ENCODE measurements at places on chromosomes 16 and 17.

- no peak for DNase-seq
Measured at GRCh38 chr17:4054446-4054845, 88.4 kb downstream of the ZZEF1 start.

DNA sequence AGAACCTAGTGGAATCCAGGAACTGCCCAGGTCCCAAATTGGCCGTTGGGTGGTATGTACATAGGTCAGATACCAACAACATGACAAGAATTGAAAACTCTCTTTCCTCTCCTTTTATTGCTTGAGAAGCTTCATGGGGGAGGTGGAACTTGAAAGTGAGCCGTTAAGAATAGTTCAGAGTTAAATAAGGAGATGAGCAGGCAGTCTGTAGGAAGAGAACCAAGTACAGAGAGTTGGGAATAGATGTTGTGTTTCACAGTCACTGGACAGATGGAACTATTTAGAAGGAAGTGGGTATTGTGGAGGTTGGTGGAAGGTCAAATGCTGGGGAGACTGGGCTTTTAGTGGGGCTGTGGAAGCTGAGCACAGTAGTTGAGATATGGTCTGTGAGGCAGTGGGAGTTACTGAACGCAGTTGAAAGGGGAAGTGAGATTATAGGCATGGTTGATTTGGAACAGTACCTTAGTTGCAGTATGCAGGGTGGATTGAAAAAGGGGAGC is 26.4 kb downstream of the ARHGAP44 start:
- DNase-seq: no peak

- DNase-seq: no peak
Measured at GRCh38 chr17:40980117-40980516, 4.0 kb downstream of the KRT40 start.

DNA sequence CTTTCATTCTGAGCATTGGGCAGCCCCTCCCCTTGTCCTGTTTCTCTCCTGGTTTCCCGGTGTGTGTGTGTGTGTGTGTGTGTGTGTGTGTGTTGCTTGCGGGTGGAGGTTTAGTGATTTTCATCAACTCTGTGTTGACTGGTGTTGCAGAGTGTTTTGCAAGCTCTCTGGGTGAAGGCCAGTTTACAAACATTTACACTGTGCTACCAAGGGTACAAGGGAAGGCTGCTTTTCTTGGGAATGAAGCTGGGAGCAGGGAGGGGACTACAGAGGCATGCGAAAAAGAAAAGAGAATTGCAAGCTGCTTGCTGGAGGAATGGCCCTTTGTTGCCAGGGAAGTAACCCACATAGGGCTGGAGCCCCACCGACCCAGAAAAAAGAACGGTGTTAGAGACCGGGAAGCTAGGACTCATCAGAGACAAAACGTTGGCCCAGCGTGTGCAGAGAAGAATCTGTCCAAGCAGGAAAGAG is 29.6 kb downstream of the HS3ST3B1 start:
- DNase-seq: no peak

DNA sequence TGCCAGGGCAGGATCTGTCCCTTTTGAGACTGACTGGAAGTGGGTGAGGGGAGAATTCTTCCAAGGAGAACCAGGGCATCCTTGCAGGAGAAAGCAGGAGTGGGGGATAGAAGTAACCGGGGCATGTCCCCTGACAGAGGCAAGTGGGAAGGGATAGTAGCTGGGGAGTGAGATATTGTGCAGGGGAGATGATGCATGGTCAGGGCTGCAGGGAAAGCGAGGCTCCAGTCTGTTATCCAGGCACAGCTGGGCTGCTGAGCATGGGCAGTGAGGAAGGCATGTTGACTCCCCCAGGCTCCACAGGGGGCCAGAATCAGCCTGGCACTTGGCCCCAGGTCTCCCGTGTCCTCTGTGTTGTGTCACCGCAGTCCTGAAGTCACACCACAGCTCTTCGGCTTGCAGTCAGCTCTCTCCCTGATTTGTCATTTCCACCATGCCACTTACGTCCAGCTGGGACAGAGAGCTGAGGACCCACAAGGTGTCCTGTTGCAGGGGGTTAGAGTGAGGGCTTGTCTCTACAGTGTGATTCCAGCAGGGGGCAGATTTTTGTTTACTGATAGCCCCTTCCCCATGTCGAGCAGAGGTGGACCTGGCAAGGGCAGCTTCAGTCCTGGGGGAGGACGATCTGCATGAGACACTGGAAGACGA is 40.9 kb downstream of the B9D1 start:
- DNase-seq: no peak

DNA sequence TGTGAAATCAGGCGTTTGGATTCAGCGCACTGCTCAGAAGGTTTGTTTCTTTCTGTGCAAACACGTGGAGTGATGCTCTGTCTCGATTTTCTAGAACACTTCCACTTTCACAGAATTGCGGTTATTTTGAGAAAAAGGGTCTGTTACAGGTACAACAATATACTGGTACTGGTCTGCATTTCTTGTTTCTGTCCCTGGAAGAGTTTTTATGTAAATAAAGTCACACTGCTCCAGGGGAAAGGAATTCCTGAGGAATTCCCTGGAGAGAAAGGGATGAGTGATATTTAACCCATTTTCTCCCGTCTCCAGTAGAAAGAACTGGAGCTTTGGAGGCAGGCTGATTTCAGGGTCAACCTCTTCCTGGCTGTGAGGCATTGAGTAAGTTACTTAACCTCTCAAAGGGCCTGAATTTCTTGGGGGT is 16.2 kb upstream of the RMI2 start:
- DNase-seq: no peak

- no peak for DNase-seq
Measured at GRCh38 chr16:87740441-87740840, 25.3 kb downstream of the KLHDC4 start.

DNA sequence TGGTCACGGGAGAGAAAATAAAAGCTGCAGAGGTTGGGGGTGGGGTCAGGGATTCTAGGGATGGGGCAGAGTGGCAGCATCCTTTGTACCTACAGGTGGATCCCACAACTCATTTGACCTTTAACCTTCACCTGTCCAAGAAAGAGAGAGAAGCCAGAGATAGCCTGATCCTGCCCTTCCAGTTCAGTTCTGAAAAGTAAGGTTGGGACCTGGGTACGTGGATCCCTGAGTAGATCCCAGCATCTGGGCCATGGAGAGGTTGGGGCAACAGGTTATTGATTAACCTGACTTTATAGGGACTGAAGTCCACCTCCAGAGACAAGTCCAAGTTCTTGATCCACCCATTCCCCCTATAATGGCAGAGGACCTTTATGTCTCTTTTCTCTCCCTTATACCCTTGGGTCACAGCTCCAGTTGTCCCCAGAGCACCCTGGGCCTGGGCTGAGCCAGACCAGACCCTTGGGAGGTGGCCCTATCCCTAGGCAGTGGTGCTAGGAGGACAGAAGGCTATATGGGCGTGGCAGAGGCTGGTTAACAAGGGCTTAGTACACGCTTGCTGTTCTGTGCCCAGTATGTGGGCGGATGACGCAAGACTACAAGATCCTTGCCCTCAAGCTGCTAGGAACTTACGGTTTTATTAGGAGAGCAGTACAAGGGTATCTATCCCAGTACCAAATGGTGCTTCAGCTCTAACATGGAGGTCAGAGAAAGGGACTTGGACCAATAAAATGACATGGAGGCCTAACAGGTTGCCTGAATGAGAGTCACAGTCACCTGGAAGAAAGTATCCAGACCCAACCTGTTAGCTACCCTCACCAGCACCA is 3.3 kb downstream of the CLDN7 start:
- no peak for DNase-seq

DNA sequence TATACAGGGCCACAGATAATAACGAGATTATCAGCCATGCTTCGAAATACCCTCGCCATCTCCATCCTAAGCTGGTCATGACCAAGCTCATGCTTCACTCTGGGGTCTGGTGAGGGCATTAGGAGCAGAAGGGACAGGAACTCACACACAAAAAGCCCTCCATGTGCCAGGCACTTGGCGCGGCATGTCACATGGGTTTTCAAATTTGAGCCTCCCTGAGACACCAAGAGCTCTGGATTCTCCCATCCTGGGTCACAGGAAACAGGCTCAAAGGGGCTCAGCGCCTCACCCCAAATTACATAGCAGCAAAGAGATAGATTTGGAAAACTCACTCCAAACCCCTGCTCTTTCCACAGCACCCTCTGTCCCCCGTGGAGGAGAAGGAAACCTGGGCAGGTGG is 239.5 kb downstream of the GSG1L start:
- no peak for DNase-seq

GRCh38 chr17:50213026-50214022 is 11.9 kb upstream of the COL1A1 start:
- DNase-seq: no peak

- no peak for DNase-seq
Measured at GRCh38 chr16:73032541-73033270, 15.2 kb downstream of the ZFHX3 start.

- no peak for DNase-seq
Measured at GRCh38 chr16:57184113-57184512, 1.7 kb downstream of the PSME3IP1 start.

- DNase-seq: no peak
Measured at GRCh38 chr17:64689106-64689505, 27.0 kb upstream of the SMURF2 start.

DNA sequence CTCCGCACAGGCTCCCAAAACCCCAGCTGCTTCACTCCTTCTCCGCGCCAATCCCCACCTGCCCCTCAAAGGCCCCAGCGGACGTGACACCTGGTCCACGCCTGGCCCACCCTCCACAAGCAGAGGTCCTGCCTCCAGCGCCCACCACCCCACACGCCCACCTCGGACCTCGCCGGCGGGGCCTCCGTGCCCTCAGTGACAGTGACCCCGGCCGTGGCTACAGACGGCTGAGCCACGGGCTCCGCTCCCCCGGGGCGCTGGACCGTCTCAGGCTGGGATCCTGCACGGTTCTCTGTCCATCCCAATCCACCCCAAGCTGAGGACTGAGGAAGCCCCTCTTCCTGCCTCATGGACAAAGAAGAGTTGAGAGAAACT is 25.1 kb downstream of the PIEZO1 start:
- DNase-seq: no peak

DNA sequence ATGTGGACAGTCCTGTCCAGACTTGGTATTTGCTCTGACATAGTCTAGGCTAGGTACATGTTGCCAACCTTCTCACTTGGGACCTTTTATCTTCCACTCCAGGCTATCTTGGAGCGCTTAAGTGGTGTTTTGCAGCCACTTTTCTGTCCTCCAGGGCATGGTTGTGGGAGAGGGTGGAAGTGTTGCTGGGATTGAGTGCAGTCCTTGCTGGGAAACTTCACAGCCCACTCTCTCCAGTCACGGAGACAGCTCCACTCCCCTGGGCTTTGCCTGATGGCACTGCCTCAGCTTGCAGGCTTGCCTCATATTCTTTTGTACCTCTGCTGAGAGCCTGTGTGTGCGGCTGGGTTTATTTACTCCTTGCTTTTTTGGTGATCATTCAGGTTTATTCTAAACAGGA is 17.4 kb downstream of the RPA1 start:
- no peak for DNase-seq

- DNase-seq: peak; percentile 27
Measured at GRCh38 chr17:4968486-4969046, 949 bp upstream of the SPAG7 start.

GRCh38 chr16:23538919-23539278 is 18.3 kb downstream of the EARS2 start:
- DNase-seq: no peak

GRCh38 chr17:79075446-79075750 is 774 bp downstream of the ENGASE start:
- no peak for DNase-seq

GRCh38 chr17:17603895-17604225 is 12.4 kb upstream of the PEMT start:
- no peak for DNase-seq

GRCh38 chr17:28317966-28318758 is 838 bp upstream of the TMEM97 start:
- DNase-seq: no peak

DNA sequence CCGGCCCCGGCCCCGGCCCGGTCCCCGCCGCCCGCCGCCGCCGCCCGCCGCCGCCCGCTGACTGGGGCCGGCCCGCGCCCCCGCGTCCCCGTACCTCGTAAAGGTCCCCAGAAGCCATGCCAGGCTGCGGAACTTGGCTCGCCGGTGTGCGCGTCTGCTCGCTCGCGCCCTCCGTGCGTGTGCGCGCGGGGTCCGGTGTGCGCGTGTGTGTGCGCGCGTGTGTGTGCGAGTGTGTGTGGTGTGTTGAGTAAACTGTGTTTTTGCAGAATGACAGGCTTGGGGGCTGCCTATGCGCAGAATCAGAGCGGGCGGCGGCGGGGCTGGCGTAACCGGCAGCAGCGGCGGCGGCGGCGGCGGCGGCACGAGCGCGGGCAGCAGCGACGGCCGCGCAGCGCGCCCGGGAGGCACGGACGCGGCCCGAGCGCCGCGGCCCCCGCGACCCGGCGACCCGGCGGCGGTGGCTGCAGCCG is 307 bp downstream of the CDYL2 start:
- no peak for DNase-seq

GRCh38 chr16:64925166-64925565 is 196.7 kb downstream of the CDH11 start:
- DNase-seq: no peak

- no peak for DNase-seq
Measured at GRCh38 chr16:1070084-1070863, 2.3 kb upstream of the SSTR5 start.

DNA sequence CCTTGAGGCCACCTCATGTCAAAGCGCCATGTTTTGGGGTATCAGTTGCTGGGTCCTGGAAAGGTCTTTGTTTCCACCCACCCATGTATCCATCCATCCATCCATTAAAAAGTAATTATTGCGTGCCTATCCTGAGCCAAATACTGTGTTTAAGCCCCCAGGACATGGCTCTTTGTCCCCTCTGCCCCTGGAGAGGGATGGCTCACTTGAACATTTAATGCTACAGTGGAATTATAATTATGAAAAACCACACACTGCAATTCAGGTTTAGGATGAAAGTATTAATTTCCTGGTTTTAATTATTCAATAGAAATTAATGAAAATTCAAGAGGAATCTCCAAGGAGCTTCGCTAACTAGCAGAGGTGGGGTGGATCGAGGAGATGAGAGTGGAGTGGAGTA is 97.8 kb downstream of the MGAT5B start:
- no peak for DNase-seq

GRCh38 chr16:48393485-48394354 is 8.5 kb upstream of the SIAH1 start:
- DNase-seq: no peak

DNA sequence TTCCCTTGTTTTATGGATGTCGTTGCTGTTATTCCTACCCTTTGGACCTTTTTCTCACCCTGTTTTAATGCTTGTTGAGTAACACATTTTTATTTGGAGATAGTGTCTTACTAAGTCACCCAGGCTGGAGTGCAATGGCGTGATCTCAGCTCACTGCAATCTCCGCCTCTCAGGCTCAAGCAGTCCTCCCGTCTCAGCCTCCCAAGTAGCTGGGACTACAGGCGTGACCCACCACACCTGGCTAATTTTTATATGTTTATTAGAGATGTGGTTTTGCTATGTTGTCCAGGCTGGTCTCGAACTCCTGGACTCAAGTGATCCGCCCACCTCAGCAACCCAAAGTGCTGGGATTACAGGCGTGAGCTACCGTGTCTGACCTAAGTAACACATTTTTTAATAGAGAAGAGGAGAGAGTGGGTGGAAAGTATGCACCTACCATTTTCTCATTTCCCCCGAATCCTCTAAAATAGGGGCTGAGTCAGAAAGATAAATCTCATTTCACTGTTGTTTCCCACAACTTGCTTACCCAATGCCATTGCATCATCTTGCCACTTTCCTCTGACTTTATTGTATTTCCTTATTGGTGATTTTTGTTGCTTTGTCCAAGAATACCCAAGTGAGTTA is 7.0 kb downstream of the DHX40 start:
- no peak for DNase-seq

Data from left renal cortex interstitium (tissue), 4 donors.